ENCODE measurements at places on chromosomes 3 and 15. TPM values are rescaled to one million over a fixed set of nuclear protein-coding genes. Genes with fewer than 3 reads are reported as not detected.

PTH1R gene
- total RNA-seq = 101 TPM

- H3K27ac ChIP-seq = no peak overlapping the region
- H3K4me1 ChIP-seq = no peaks in the 10 kb centered on the region
- no peak overlapping the region for H3K4me3 ChIP-seq
- H3K36me3 ChIP-seq = no peaks in the 10 kb centered on the region
- DNase-seq = no peak
Measured at GRCh38 chr3:72632129-72632528, 216.1 kb downstream of the SHQ1 start.

DNA sequence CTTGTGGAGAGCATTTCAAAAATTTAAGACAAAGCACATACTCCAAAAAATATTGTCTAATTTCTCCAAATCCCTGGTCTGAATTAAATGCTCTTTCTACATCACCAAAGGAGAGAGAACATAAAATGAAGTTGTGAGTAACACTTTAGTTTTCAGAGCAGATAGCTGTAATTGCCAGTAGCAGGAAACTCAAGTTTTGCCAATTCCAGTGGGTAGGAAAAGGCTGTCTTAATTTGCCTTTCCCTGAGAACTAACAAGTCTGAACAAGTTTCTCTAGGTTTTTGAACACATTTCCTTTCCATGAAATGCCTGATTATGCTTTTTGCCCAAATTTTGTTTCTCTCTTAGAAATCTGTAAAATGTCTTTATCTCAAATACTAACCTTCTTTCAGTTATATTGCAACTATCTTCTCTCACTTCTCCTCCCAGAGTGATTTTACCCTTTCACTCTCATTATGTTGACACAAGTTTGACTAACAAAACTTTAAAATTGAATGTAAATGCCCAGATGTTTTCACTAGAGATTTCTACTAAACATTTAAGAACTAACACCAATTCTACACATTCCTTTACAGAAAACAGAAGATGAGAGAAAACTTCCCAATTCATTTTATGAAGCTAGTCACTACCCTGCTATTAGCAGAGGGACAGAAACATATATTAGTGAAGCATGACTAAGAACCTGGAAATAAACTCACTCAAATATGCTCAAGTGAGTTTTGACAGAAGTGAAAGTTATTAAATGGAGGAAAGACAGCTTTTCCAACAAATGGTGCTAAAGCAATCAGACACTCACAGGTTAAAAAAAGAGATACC lies 38.4 kb downstream of the RFX7 start:
- no peaks in the 10 kb centered on the region for H3K36me3 ChIP-seq
- no peak overlapping the region for H3K4me3 ChIP-seq
- no peak for DNase-seq
- no peaks in the 10 kb centered on the region for H3K27me3 ChIP-seq
- peaks cover 7% of the 10 kb centered on the region for H3K4me1 ChIP-seq

DNA sequence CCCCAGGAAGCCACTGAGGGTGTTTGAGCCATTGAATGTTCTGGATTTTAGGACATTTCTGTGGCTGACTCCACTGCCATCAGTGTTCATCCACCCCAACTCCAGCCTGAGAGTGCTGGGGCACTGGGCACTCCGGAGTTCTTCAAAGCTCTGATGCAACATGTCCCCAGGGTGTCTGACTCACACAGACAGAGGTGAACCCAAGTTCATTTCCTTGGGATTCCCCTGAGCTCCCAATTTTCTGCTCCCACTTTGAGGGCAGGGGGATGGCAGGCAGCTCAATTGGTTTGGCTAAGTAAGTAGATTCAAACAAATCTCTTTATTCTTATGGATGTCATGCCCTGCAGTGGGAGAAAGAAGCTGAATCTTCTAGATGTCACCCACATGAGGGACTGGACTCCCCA lies 2.2 kb downstream of the STRA6 start:
- no peaks in the 10 kb centered on the region for H3K27me3 ChIP-seq
- peak overlapping the region; percentile 52 for H3K27ac ChIP-seq
- no peak overlapping the region for H3K4me3 ChIP-seq
- peaks cover 43% of the 10 kb centered on the region for H3K4me1 ChIP-seq
- H3K36me3 ChIP-seq = no peaks in the 10 kb centered on the region

- H3K4me3 ChIP-seq = no peak overlapping the region
- DNase-seq = no peak
- no peak overlapping the region for H3K27ac ChIP-seq
- no peaks in the 10 kb centered on the region for H3K4me1 ChIP-seq
- no peaks in the 10 kb centered on the region for H3K36me3 ChIP-seq
- no peaks in the 10 kb centered on the region for H3K27me3 ChIP-seq
Measured at GRCh38 chr3:127396473-127396872, 108.6 kb upstream of the PRR20G start.

DNA sequence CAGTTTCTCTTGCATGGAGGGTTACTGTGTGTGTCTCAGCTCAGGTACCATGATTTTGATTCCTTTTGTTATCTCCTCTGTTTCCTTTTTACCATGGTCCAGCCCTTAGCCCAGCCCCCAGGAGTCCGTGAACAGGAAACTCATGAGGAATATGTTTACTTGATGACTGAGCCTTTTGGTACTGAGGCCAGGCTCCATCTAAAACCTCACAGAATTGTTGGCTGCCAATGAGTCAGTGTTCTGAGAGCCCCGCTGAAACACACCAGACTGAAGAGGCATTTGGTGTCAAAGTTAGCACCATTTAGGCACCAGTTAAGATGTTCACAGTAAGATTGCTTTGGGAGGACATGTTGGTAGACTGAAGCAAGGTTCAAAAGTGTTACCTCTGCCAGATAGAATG lies 80.9 kb downstream of the DGKG start:
- no peaks in the 10 kb centered on the region for H3K27me3 ChIP-seq
- H3K27ac ChIP-seq = no peak overlapping the region
- H3K4me1 ChIP-seq = peaks cover 4% of the 10 kb centered on the region
- no peak overlapping the region for H3K4me3 ChIP-seq

GRCh38 chr15:46709460-46710083 lies 1007.7 kb upstream of the SEMA6D start:
- H3K4me1 ChIP-seq = peaks cover 5% of the 10 kb centered on the region
- no peaks in the 10 kb centered on the region for H3K36me3 ChIP-seq
- no peak for DNase-seq
- no peaks in the 10 kb centered on the region for H3K27me3 ChIP-seq

Measured in cardiac muscle cell (in vitro differentiated cells and primary cell).